ENCODE measurements at places on chromosomes 12 and 14. TPM values are rescaled to one million over a fixed set of nuclear protein-coding genes. Genes with fewer than 3 reads are reported as not detected.
A peak's percentile ranks its signal among the peaks of the same experiment; 100 is the strongest.

FBXW8 gene
- total RNA-seq, result 10.4 TPM

DNA sequence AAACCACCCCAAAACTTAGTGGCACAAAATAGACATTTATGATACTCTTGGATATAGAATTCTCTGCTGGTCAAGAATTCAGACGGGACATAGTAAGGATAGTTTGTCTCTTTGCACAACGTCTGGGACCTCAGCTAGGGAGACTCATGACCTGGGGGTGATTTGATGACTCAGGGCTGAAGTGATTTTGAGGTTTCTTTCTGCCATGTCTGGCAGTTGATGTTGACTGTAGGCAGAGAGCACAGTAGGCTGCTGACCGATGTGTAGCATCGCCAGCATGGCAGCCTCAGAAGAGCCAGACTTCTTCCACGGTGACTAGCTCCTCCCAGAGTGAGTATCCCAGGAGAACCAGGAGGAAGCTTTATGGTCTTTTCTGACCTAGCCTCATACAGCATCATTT lies 88.9 kb upstream of the FRMD6 start:
- no peaks in the 10 kb centered on the region for H3K4me1 ChIP-seq
- H3K27me3 ChIP-seq, result peaks cover 2% of the 10 kb centered on the region

DNA sequence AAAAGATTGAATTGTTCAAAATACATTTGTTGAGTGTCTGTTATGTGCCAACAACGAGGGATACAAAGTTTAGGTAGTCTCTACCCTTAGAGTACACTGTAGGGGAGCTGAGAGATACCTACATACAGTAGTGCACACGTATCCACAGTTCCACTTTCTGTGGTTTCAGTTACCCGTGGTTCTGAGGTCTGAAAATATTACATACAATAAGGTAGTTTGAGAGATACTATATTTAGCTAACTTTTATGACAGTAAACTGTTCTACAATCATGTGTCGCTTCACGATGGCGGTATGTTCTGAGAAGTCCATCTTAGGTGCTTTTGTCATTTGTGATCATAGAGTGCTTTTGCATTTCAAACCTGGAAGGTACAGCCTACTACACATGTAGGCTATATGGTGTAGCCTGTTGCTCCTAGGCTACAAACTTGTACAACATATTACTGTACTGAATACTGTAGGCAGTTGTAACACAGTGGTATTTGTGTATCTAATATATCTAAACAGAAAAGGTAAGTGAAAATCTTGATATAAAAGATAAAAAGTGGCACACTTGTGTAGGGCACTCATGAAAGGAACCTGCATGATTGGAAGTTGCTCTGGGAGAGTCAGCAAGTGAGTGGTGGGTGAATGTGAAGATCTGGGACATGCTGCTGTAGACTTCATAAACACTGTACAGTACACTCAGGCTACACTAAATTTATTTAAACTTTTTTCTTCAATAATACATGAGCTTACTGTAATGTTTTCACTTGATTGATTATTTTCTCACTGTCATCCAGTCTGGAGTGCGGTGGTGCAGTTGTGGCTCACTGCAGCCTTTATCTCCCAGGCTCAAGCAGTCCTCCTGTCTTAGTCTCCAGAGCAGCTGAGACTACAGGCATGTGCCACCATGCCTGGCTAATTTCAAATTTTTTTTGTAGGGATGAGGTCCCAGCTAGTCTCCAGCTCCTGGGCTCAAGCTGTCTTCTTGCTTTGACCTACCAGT lies 4.0 kb downstream of the CPSF6 start:
- peaks cover 69% of the 10 kb centered on the region for H3K4me1 ChIP-seq
- H3K27me3 ChIP-seq, result no peaks in the 10 kb centered on the region
- peaks cover 6% of the 10 kb centered on the region for H3K36me3 ChIP-seq
- H3K27ac ChIP-seq, result peak overlapping the region; percentile 17

GRCh38 chr14:96100161-96101064 lies 61.3 kb downstream of the C14orf132 start:
- H3K4me1 ChIP-seq, result no peaks in the 10 kb centered on the region
- H3K27me3 ChIP-seq, result no peaks in the 10 kb centered on the region

OR4K13 gene
- not detected for total RNA-seq

C12orf56 gene
- total RNA-seq, result 0.15 TPM

MYO1H gene
- total RNA-seq, result not detected

DNA sequence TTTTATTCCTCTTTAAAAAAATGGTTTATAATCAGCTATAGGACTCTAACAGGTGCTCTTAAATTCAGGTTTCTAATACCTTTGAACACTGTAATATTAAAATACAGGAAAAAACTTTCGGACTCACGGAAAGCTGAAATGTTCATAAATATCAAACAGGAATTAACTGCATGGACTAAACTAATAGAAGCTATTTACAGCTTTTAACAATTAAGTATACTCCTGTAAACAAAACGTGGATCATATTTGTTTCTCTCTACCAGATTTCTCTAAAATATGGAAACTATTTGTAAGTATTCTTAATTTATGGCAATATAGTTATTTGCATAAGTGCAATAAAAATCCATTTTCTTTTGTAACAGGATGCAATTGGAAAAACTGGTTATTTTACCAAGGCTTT lies 108.9 kb upstream of the RESF1 start:
- no peaks in the 10 kb centered on the region for H3K36me3 ChIP-seq
- no peak overlapping the region for H3K27ac ChIP-seq
- H3K27me3 ChIP-seq, result no peaks in the 10 kb centered on the region
- DNase-seq, result no peak

FGF6 gene
- total RNA-seq, result not detected

GRCh38 chr12:113086249-113087164 lies 30.0 kb downstream of the DTX1 start:
- no peaks in the 10 kb centered on the region for H3K27me3 ChIP-seq
- H3K27ac ChIP-seq, result peak overlapping the region; percentile 62
- peaks cover 51% of the 10 kb centered on the region for H3K4me1 ChIP-seq
- no peaks in the 10 kb centered on the region for H3K36me3 ChIP-seq
- DNase-seq, result peak; percentile 46
